Activated CD8-positive, alpha-beta T cell treated with anti-CD3 and anti-CD28 coated beads for 36 hours (primary cell): ENCODE measurements at places on chromosomes 4 and X. TPM values are rescaled to one million over a fixed set of nuclear protein-coding genes. Genes with fewer than 3 reads are reported as not detected.

Gene GC
- total RNA-seq: not detected

Gene GUCY1B1
- total RNA-seq: 0.27 TPM

Gene KCNIP4
- not detected for total RNA-seq

Gene NPNT
- not detected for total RNA-seq

Gene FAT1
- not detected for total RNA-seq

Gene CXCR3
- total RNA-seq: 42.4 TPM

GRCh38 chr4:41408150-41408549 lies 129.8 kb upstream of the LIMCH1 start:
- DNase-seq: no peak
- H3K27ac ChIP-seq: no peak overlapping the region
- H3K4me3 ChIP-seq: no peak overlapping the region
- H3K36me3 ChIP-seq: no peaks in the 10 kb centered on the region
- H3K4me1 ChIP-seq: no peaks in the 10 kb centered on the region
- peaks cover 3% of the 10 kb centered on the region for H3K27me3 ChIP-seq

GRCh38 chrX:108439426-108439942 lies at the start of gene COL4A5:
Gene COL4A5, plus strand, starts transcription at chrX:108439838. Its CDS starts 288 bp downstream, at chrX:108440126.
- no peaks in the 10 kb centered on the region for H3K36me3 ChIP-seq
- peak within 1 kb of the TSS; percentile 44 for H3K4me3 ChIP-seq
- H3K27ac ChIP-seq: no peak within 1 kb of the TSS
- peaks cover 28% of the 10 kb centered on the region for H3K27me3 ChIP-seq

GRCh38 chrX:70046978-70047377 lies 2.8 kb downstream of the AWAT2 start:
- no peak for DNase-seq
- H3K27me3 ChIP-seq: peaks cover 6% of the 10 kb centered on the region
- no peaks in the 10 kb centered on the region for H3K4me1 ChIP-seq
- no peak overlapping the region for H3K4me3 ChIP-seq
- no peak overlapping the region for H3K27ac ChIP-seq

- no peak overlapping the region for H3K4me3 ChIP-seq
- H3K4me1 ChIP-seq: peaks cover 45% of the 10 kb centered on the region
- H3K27ac ChIP-seq: peak overlapping the region; percentile 76
Measured at GRCh38 chrX:136866337-136867095, 14.0 kb downstream of the RBMX start.

DNA sequence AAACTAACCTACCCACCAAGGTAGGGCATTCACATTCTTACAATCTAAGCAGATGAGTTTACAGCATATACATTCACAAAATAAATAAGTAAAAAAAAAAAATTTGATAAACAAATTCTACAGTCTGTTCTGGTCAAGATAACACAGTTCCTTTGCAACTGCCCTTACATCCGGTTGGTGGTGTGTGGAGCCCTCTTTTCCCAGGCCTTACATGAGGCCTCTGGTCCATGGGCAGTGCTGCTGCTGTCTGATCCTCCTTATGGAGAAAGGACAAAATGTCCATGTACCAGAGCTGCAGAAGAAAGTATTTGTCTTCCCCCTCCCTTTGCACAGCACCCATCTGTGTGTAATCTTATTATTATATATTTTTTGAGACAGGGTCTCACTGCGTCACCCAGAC lies 2.2 kb upstream of the SEPTIN11 start:
- H3K4me1 ChIP-seq: peaks cover 17% of the 10 kb centered on the region
- H3K36me3 ChIP-seq: peaks cover 6% of the 10 kb centered on the region
- DNase-seq: no peak
- H3K4me3 ChIP-seq: no peak overlapping the region
- H3K27me3 ChIP-seq: peaks cover 2% of the 10 kb centered on the region
- no peak overlapping the region for H3K27ac ChIP-seq

DNA sequence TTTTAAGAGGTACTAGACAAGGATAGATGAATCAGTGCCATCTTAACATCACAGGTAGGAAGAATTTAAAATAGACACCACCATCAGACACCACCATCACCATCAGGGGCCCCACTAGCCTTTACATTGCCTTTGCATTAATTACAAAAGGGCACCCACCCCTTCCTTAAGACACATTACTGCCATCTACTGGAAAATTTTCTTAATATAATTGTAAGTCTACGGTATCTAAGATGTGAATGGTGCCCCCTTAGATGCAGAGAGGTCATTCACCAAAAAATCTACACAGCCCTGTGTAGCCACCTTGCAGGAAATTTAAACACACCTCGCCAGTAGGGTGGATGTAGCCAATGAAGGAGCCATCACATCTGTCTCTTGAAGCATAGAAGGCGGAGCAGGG lies 184.1 kb downstream of the MID1IP1 start:
- no peak overlapping the region for H3K27ac ChIP-seq
- DNase-seq: peak; percentile 11

GRCh38 chrX:134641346-134641745 lies 16.9 kb downstream of the PLAC1 start:
- no peaks in the 10 kb centered on the region for H3K4me1 ChIP-seq
- no peak for DNase-seq
- no peaks in the 10 kb centered on the region for H3K36me3 ChIP-seq
- peaks cover 8% of the 10 kb centered on the region for H3K27me3 ChIP-seq

DNA sequence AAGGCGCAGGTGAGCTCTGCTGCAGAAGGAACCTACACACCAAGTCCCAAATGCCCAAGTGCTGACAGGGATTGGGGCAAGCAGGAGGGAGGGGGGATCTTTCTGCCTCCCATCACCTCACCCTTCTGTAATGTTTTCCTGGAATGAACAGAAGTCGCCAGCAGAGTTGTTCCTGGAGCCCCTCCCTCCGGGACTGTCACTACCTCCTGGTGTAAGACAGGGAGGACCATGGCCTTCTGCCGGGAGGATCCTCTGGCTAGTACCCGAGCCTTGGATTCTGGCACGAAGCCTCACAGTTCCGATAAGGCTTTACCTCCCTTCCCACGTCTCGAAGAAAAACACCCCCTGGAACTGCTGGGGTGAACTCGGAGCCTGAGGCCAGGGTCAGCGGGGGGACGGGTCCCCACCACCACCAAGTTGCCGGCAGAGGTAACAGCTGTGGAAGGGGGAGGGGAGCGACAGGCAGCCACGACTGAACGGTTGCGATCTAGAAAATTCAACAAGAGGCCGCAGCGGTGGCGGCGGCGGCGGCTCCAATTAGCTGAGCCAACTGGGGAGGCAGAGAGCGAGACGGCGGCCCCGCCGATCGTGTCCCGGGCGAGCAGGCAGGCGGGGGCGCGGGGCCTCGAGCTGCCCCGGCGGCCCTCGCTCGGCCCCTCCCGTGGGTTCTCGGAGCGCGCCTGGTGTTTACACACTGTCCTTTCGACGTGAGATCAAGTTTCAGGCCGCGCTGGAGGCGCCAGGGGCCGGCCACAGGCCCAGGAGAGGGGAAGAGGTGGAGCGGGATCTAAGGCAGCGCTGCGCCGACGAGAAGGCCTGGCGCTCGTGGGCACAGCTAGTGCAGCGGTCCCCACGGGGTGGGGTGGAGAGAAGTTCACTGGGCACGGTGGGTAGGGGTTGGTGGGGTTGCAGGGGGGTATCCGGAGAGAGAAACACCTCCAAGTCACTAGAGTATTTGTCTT lies 53.7 kb upstream of the BCOR start:
- H3K4me3 ChIP-seq: no peak overlapping the region
- no peak for DNase-seq
- no peak overlapping the region for H3K27ac ChIP-seq
